ENCODE measurements at places on chromosomes 5 and 9. TPM values are rescaled to one million over a fixed set of nuclear protein-coding genes. Genes with fewer than 3 reads are reported as not detected.
A peak's percentile ranks its signal among the peaks of the same experiment; 100 is the strongest.

DNA sequence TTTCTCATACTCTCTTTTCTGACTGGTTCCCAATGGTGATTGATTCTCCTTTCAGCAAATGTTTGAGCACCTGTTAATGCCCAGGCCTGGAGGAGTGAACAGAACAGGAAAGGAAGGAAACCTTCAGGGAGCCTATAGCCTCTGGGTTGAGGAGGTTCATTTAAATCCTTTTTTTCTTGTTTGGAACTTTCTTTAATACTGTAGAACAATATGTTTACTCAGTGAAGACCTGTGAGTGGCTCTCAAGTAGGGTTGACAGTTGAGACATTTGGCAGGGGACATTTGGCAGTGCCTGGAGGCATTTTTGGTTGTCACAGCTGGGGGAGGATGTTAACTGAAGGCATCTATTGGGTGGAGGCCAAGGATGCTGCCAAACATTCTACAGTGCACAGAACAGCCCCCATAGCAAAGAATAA lies 6.1 kb upstream of the FAM120AOS start:
- DNase-seq = no peak

DNA sequence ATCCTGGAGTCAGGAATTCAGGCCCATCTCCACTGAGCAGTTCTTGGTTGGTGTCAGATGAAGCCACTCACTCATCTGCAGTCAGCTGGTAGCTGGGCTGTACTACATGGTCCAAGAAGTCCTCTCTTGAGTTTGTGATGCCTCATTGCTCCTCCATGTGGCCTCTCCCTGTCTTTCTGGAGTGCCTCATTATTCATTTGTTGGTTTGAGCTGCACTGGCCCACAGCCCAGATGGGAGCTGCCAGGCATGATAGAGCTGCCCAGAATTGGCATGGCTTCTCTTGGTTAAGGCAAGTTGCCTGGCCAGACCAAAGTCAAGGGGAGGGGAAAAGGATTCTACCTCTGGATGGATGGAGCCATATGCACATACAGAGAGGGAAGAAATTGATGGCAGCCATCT lies 8.0 kb downstream of the PTCD2 start:
- no peak for DNase-seq

UBE2QL1 gene
- 0.36 TPM for total RNA-seq

PCDHA8 gene
- 1.6 TPM for total RNA-seq

GRCh38 chr5:108266242-108266641 lies 115.7 kb downstream of the FBXL17 start:
- no peak for DNase-seq

RGS7BP gene
- 1.4 TPM for total RNA-seq

- no peak for DNase-seq
These were observed 577.7 kb downstream of the KIF4B start for GRCh38 chr5:155591273-155591672.

GRCh38 chr5:32598260-32598937 lies 13.0 kb downstream of the SUB1 start:
- DNase-seq = no peak

GRCh38 chr5:11918463-11919045 lies 14.3 kb upstream of the CTNND2 start:
- DNase-seq = no peak

DNA sequence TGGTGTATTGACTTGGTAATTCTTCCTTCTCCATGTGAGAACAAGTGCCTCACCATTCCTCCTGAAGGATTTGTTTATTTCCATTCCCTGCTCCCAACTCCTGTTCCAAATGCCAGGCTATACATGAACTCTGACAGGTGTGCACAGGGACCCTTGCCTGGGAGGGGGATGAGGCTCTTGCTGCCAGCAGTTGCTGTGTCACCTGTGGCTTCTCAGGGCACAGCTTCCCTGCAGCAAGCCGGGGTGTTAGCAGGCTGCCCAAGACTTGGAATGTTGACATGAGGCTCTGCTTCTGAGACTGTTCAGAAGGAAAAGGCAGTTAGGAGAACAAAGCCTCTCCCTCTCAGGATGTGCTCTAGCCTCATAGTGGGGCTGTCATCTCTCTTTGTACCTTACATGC lies 131.3 kb downstream of the DOCK2 start:
- no peak for DNase-seq

GRCh38 chr9:65411901-65412300 lies 126.9 kb upstream of the FOXD4L5 start:
- DNase-seq = no peak

EIF4E1B gene
- not detected for total RNA-seq

FOXD4L6 gene
- not detected for total RNA-seq

DNA sequence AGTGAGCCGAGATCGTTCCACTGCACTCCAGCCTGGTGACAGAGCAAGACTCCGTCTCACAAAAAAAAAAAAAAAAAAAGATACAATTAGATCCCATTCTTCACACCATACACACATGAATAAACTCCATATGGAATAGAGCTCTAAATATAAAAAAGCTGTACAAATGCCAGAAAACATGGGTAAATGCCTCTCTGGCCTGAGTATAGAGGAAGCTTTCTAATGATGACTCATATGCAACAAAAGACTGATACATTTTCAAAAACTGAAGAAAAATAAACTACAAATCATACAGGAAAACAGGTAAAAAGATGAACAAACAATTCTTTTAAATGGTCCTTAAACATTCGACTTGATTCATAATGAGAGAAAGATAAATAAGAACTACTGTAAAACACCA lies 8.6 kb downstream of the ZFP62 start:
- DNase-seq = no peak

DNA sequence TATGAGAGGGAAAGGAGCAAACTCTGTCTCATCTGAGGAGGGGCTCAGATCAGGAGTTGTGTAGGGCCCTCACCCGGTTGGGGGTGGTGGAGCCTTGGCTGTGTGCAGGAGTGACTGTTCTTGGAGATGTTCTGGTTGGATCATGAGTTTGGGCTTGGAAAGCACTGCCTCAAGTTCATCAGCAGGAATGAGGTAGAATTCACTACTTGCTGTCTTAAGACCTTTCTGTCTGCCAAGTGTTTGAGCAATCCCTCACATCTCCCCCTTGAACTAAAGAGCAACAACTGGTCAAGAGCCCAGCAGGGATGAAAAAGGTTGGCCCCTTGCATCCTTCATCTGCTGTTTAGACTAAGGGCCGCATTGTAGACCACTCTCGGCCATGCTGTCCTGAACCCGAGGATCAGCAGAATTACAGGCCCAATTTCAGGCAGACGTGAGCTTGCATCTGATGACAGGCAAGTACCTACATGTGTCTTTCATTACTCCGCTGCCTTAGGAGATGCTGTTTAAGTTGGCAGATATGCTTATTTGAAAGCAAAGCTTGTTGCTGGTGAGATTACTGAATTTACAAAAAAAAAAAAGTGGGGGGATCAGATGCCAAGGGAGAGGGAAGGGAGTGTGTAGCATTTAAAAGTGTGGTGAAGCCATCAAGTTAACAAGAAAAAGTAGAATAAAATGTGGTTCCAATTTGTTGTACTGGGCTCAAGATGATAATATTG lies 36.4 kb downstream of the PIK3R1 start:
- peak; percentile 32 for DNase-seq

MUSK gene
- total RNA-seq = 1.2 TPM

- DNase-seq = no peak
These were observed 370.1 kb downstream of the TMEM161B start for GRCh38 chr5:87898574-87898973.

GRCh38 chr5:94431696-94432095 lies 186.7 kb downstream of the KIAA0825 start:
- DNase-seq = no peak

SPATA31E1 gene
- total RNA-seq = 0.08 TPM

ICE1 gene
- 26.5 TPM for total RNA-seq

DNA sequence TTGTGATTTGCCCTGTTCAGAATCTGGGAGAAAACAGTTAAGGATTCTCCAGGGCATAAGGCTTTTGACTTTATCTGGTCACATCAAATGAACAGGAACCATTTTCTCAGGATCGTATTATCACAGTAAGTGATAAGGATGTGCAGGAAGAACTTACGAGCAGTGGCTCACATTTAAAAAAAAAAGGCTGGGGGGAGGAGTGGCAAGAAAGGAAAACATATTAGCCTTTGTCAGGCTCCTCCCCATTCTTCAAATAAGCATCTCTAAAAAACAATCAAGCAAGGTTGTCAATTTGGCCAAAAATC lies 234.3 kb upstream of the TMEM161B start:
- DNase-seq = no peak

FBN2 gene
- 108 TPM for total RNA-seq

- no peak for DNase-seq
These were observed 329.4 kb downstream of the ARHGEF28 start for GRCh38 chr5:73955271-73955846.

GRCh38 chr9:37119360-37119759 lies 1.0 kb upstream of the ZCCHC7 start:
- no peak for DNase-seq

DNA sequence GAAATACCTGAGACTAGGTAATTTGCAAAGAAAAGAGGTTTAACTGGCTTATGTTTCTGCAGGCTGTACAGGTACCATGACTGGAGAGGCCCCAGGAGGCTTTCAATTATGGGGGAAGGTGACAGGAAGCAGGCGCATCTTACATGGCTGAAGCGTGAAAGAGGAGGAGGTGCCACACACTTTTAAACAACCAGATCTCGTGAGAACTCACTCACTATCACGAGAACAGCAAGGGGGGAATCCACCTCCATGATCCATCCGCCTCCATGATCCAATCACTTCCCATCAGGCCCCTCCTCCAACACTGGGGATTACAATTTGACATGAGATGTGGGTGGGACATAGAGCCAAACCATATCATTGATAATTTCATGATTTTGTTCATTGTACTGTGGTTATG lies 2.5 kb upstream of the MED27 start:
- no peak for DNase-seq

MAMDC2 gene
- 1.7 TPM for total RNA-seq

DNA sequence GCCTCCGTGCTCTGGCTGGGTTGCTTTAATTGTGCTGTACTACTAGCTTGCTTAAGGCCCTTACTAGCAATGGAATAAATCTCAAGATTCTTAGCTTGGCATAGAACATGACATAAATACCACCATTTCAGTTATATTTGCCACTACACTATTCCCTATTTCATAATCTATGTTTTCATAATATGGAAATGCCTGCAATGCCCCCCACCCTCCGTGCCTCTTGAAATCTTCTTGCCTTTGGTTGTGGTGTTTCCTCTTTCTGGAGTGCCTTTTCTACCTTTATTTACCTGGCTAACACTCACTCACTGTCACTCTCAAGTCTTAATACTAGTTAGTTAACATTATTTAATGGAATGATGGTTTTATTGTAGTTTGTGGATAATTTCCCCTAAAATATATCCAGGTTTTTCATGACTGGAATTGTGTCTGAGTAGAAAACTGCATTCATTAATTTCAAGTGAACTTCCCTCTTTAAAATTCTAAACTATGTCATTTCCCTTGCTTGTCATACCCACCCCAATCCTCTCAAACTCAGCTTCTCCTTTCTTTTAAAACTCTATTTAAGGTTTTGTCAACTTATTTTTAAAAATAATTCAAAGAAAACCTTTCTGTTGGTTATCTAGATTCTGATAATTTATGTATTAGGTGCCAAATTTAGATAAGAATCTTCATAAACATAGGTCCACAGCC lies 521.7 kb upstream of the DAB2 start:
- no peak for DNase-seq

All from hepatocyte (in vitro differentiated cells).